Transverse colon (tissue), 4 donors: ENCODE measurements at places on chromosomes 6 and 20. TPM values are rescaled to one million over a fixed set of nuclear protein-coding genes. Genes with fewer than 3 reads are reported as not detected.

SOX18 gene
- total RNA-seq, result 5.1 TPM

GRCh38 chr6:46730921-46731461 lies 4.2 kb downstream of the PLA2G7 start:
- H3K27ac ChIP-seq, result no peak overlapping the region
- peaks cover 15% of the 10 kb centered on the region for H3K4me1 ChIP-seq
- H3K27me3 ChIP-seq, result peaks cover 16% of the 10 kb centered on the region
- no peaks in the 10 kb centered on the region for H3K36me3 ChIP-seq
- DNase-seq, result no peak
- no peak overlapping the region for H3K4me3 ChIP-seq

DNA sequence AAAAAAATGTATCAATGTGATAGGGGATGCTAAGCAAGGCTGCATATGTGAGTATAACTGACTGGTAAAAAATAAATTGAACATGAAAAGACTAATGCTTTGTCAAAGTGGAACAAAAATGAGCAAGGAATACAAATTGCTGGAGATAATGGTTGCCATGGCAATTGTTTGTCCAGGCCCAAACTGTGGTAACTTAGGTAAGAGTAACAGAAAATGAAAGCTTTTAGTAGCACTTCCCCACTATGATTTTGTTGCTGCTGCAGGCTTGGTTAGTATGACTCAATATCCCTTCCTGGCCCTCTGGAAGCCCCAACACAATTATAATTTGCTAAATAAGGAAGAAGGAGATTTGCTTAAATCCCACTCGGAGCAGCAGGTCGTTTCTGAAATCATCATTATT lies 577.1 kb downstream of the DOK5 start:
- no peak for DNase-seq
- H3K36me3 ChIP-seq, result no peaks in the 10 kb centered on the region
- H3K27me3 ChIP-seq, result no peaks in the 10 kb centered on the region
- no peak overlapping the region for H3K4me3 ChIP-seq
- H3K4me1 ChIP-seq, result no peaks in the 10 kb centered on the region
- no peak overlapping the region for H3K27ac ChIP-seq

ORC3 gene
- total RNA-seq, result 17.3 TPM

BPIFA1 gene
- not detected for total RNA-seq

VSTM2L gene
- total RNA-seq, result 3.0 TPM

DNA sequence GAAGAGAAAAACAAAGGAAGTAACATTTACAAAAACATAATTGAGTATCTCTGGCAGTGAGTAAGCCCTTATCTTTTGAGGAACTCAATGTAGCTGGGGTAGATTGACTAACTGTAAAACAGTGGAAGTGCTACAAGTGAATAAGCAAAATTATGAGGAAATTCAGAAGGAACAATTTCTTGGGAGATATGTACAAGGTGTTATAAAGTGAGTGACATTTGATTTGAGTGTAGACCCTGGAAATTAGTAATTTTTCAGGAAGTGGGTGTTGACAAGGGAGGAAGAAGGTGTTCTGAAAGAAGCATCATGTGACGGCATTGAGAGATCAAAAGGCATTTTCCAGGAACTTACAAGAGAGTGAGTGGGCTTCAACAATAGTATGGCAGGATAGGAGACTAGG lies 22.2 kb downstream of the XRN2 start:
- no peak overlapping the region for H3K4me3 ChIP-seq
- H3K4me1 ChIP-seq, result peaks cover 4% of the 10 kb centered on the region
- no peak for DNase-seq

OPN5 gene
- not detected for total RNA-seq

SMLR1 gene
- not detected for total RNA-seq

DNA sequence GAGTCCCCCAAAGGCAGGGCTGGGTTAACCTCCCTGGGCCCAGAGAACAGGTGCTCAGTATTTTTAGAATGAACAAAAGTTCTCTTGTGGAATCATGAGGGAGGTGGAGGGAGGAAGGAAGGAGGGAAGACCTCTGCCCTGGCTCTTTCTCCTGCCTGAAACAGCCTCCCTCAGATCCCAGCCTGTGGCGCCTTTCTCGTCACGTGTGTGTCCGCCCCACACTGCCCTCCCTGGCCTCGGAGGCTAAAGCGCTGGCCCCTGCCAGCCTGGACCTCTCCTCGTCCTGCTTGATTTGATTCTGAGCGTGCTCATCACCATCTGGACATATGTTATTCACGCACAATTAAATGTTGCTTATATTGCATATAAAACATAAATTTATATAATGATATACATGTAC lies 40.9 kb downstream of the PHACTR3 start:
- H3K27me3 ChIP-seq, result no peaks in the 10 kb centered on the region
- DNase-seq, result no peak
- no peak overlapping the region for H3K27ac ChIP-seq
- H3K4me3 ChIP-seq, result no peak overlapping the region
- H3K4me1 ChIP-seq, result no peaks in the 10 kb centered on the region
- no peaks in the 10 kb centered on the region for H3K36me3 ChIP-seq
